NCI-H1092 (cell line): ENCODE measurements at places on chromosomes 3 and 15.
A peak's percentile ranks its signal among the peaks of the same experiment; 100 is the strongest.

DNA sequence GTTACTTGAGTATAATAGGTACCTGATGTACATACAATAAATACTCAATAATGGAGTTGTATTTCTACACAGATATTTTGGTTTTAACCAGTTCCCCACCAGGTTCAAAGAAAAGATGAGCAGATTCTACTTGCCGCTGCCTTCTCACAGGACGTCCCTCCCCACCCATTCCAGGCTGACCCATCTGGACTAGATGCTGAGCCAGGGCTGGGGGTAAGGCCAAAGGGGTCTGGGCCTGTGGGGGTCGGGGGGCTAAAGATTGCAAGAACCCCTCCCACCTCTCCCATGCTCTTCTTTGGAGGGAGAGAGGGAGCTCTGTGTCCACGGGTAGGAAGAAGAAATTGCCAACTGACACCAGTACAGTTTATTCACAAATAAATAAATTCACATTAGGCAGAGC lies 1.5 kb downstream of the MESP1 start:
- no peak for DNase-seq

DNA sequence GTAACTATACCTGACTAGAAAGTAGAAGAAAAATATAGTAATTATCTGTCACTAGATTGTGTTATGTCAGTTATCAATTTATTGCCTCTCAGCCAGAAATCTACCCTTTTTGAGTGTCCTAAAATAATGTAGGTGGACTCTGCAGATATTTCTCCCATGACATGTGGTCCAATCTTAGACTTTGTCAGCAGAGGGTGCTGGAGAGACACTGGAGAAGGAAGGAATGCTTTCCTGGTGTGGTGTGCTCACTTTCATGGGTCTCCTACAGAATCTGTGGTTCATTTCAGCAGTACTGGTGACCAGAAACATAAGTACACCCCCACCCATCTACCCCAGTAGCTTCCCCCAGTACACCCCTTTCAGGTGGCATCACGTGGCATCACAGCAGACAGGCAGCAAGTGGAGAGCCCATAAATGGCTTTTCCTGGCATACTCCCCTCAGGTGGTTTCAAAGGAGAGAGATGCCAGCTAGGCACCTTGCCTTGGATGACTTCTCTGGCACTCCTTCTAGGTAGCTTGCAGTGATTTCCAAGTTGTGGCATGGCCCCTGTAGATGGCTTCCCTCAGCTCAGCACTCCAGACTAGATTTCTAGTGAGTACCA lies 114.7 kb downstream of the GADL1 start:
- DNase-seq = no peak

DNA sequence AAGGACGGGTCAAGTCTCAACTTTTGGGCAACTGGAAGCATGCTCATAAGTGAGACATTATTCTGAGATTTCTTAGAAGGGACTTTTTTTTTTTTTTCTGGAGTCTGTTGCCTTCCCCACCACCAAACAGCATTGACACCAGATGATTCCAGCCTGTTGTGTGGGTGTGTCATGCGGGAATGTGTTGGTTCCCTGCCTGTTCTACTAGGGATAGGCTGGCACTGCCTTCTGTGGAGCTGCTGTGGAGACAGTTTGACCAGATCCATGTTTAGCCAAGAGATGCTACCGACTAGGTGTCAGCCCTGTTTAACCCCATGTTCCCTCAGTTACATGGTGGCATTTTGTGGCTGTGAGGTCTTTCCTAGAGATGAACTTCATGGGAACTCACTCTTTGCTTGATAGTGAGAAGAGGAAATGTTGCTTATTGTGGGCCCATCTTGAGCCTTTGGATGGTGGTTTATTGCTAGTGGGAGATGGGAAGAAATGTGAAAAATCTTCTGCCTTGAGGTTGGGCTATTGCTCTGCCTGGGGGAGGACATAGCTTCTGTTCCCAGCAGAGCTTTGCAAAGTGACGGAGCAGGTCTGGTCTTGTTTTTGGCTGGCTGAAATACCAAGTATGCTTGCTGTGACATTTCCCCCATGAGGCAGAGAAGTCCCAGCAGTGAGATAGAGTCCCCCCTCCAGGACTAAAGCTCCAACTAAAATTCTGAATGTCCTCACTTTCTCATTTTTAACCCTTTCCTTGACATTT lies 31.3 kb downstream of the TRAK1 start:
- DNase-seq = no peak

DNA sequence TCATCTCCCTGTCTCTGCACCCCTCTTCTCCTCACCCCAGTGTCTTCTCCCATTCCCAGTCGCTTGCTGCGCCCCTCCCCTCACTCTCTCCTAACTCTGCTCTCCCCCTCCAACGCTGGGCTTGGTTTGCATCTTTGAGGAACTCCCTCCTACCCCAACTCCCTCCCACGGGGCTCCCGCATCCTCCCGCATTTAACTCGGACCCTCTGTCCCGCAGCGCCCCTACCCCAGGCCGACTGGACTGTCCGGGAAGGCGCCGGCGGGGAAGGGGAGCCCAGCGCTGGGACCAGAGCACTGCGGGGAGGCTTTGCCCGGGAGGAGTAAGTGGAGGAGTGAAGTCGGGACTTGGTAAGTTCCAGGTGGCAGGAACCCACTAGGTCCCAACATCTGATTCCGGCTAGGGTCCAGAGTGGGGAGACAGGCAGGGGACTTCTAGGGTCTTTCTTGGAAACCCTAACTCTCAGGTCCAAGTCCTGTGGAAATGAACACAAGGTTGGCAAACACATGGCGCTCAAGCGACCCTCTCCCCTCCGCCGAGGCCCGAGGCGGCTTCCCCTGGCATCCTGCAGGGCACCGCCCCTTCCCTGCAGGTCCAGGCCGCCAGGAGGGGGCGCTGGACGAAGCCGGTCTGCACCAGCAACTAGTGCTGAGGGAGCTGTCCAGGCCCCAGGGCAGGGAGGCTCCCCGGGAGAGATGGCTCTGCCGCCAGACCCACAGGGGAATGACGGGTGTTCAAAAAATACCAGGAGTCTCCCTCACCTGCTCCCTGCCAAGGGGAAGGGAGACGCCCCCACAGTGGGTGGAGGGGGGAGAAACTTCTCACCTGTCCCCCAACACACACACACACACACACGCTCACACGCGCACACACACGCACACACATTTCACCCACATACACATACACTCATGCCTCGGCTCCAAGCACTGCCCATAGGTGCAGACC lies 53.2 kb downstream of the LHFPL4 start:
- no peak for DNase-seq

GRCh38 chr15:40807888-40808461 lies 702 bp upstream of the DNAJC17 start:
- no peak for DNase-seq

DNA sequence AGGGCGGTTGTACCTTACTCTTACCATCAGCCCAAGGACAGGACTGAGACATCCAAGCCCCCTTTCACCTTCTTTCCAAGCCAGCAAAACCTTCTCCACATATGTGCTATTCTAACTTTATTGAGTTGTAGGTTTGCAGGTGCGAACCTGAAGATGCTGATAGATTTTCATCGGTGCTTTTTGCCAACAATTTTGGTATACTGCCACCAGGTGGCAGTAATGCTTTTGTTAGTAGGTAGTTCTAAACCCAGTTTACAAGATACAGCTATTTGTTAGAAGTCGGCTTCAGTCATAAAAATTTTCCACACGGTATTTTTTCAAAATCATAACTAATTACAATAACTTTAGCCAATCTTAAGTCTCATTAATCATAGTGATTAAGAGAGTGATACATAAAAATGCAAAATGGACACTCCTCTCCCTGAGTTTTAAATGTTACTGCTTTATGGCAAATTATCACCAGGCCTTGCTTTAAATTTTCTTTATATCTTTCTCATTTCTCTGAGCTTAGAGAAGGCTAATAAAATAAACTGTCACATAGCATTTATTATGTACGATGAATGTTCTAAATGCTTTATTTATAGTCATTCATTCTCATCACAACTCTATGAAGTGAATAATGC lies 636 bp downstream of the TBC1D21 start:
- DNase-seq = no peak

- no peak for DNase-seq
These were observed 373.3 kb upstream of the RBMS3 start for GRCh38 chr3:28907616-28908015.

DNA sequence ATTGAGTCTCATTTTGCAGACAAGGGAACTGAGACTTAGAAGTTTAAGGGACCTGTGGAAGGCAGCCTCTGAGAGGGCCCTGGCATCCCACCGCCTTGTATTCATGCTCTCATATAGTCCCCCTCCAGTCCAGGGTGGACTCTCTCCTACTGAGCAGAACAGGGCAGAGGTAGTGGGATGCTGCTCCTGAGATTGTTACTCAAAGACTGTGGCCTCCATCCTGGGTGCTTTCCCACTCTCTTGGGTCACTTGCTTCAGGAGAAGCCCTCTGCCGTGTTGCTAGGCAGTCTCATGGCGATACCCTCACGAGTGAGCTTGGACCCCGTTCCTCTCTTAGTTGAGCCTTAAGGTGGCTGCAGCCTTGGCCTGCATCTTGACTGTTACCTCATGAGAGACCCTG lies 22.2 kb upstream of the ADCY5 start:
- no peak for DNase-seq

DNA sequence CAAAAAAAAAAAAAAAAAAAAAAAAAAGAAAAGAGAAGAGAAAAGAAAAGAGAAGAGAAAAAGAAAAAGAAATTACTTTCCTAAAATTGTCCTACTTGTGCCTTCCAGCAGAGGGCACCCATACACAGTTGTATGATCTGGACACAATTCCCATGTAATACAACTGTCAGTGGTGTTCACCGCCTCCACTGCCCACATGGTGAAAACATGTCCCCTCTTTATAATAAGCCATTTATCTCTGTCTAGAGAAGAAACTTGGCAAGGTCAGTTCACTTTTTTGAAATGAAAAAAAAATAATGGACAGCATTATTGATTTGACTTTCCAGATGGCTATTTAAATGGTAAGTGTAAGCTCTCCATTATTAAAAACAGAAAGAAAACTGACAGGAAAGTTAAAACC lies 459.4 kb downstream of the GBE1 start:
- DNase-seq = peak; percentile 11

DNA sequence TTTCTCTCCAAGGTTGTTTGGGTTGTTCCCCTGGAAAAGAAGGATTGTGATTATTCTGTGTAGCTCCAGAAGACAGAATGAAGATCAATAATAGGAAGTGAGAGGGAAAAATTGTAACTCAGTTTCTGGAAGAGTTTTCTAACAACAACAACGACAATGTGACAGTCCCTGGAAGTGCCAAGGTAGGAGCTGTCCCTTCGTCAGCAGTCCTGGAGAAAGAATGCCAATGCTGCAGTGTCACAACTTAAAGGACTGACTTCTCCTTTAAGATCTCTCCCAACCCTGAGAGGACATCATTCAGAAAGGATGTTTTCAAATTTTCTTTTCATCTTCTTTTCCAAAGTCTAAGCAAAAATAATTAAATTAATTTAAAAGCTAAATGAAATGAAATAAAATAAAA lies 136.4 kb upstream of the GAP43 start:
- no peak for DNase-seq
